RPMI8226 (cell line): ENCODE measurements at places on chromosomes 4 and X.

DNA sequence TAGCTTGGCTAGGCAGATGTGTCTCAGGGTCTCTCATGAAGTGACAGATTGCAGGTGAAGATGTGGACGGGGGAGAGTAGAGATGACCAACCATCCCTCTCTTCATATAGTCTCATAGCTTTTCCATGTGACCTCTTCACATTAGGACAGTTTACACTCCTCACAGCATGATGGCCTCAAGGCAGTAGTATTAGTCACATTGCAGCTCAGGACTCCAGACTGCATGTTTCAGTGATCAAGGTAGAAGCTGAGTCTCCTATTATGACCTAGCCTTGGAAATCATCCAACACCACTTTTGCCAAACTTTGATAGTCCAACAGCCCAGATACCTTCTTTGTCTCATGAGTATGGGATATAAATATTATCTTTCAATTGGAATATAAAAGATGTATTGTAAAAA is 147.7 kb downstream of the GASK1B start:
- no peak for DNase-seq

DNA sequence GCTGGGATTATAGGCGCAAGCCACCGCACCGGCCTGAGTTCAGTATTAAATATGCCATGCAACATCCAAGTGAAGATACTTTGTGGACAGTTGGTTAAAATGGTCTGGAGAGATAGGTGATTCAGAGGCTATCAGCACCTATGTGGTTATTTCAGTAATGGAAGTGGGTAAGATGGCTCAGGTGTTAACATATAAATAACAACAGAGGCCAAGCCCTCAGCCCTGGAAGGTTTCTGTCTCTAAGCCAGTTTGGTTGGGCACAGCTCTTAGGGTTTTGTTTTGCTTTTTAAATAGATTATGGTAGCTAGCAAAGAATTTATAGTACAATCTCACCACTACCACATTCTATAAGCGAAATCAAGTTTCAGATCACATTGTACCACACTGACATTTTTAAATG is 16.6 kb downstream of the FAM114A1 start:
- DNase-seq, result no peak

- no peak for DNase-seq
Measured at GRCh38 chrX:16347968-16348670, 180.8 kb downstream of the MAGEB17 start.

- no peak for DNase-seq
Measured at GRCh38 chrX:39480963-39481362, 616.8 kb downstream of the BCOR start.
